ENCODE measurements at places on chromosomes 2 and 18.

GRCh38 chr2:144704709-144705095, 184.8 kb upstream of the ZEB2 start:
- no peak for DNase-seq

- no peak for DNase-seq
Observed at GRCh38 chr18:62950246-62950645, 234.9 kb downstream of the PHLPP1 start.

DNA sequence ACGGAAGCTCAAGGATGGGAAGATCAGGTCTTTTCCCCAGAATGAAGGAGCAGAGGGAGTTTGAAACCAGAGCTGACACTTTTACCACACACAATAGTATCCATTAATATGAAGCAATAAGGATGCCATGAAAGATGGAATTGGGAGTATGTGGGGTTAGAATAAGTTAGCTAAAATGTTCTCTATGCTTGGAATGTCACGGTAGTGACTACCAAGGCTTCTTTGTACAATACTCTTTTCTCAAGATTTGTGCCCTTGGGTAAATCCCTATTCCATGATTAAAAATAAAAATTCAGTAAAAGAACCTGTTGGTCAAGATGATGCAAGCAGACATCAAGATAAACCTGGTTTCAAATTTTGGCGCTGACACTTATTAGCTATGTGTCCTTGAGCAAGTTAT, 75.0 kb downstream of the NRXN1 start:
- DNase-seq: no peak

- DNase-seq: no peak
Observed at GRCh38 chr18:46424898-46425297, 232.1 kb downstream of the LOXHD1 start.
